WTC11 (cell line): ENCODE measurements at places on chromosomes 16 and 17.

- peak; percentile 61 for DNase-seq
These were observed 13.5 kb downstream of the SPPL2C start for GRCh38 chr17:45857977-45858708.

DNA sequence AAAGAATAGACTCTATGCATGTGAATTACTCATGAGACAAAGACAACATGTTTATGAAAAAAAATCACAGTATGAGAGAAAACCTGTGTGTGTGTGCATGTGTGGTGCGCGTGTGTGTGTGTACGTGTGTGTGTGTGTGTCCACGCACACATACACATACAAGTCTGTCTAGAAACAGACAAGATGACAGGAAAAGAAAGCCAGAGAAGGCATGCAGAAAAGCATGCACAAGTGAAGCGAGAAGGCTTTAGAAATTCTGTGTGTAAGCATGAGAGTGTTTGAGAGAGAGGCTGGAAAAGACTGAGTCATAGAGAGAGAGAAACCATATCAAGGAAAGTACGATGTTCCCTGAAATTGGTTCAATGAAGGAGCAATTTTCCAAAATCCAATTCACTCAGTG lies 566.4 kb upstream of the C16orf82 start:
- DNase-seq: no peak

- DNase-seq: no peak
These were observed 1.7 kb downstream of the ADORA2B start for GRCh38 chr17:15946611-15947120.

DNA sequence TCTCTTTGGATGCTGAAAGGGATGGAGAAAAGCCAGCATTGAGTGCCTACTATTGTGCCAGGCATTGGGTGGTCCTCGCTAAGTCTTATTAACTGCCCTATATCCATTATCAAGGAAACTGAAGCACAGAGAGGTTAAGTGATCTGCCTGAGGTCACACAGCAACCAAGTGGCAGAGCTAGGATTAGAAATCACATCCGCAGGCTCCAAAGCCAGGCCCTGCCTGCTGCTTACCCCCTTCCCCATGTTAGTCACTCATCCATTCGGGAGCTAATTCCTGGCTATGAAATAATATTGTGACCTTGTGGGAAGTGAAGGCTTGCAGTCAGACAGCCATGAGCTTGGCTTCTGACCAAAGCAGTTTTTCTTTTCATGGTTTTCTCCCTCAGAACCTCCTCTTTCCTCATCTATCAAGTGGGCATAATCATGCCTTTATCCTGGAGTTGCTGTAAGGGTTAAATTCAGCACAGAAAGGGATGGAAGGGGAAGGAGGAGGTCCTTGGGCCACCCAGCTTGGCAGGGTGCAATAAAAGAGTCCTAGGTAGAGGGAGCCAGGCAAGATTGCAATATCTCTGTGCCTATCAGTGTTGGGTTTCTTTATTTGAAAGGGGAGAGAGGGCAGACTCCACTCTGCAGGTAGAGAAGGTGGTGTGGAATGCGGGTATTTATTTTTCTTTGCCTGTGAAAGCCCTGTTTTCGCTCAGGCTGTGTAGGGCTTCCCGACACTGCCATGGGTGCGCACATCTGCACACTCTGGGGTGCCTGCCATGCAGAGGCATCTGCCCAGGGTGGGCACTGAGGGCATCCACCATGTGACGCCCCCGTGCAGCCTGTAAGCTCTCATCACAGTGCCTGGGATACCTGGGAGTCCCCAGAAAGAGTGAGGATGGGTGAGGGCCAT lies 11.3 kb downstream of the RAI1 start:
- no peak for DNase-seq

- no peak for DNase-seq
These were observed 193.3 kb downstream of the IRX3 start for GRCh38 chr16:54093281-54093680.

- DNase-seq: no peak
These were observed 76.0 kb downstream of the METRNL start for GRCh38 chr17:83155128-83156121.

- DNase-seq: no peak
These were observed 221.7 kb upstream of the HSBP1 start for GRCh38 chr16:83586036-83586435.

DNA sequence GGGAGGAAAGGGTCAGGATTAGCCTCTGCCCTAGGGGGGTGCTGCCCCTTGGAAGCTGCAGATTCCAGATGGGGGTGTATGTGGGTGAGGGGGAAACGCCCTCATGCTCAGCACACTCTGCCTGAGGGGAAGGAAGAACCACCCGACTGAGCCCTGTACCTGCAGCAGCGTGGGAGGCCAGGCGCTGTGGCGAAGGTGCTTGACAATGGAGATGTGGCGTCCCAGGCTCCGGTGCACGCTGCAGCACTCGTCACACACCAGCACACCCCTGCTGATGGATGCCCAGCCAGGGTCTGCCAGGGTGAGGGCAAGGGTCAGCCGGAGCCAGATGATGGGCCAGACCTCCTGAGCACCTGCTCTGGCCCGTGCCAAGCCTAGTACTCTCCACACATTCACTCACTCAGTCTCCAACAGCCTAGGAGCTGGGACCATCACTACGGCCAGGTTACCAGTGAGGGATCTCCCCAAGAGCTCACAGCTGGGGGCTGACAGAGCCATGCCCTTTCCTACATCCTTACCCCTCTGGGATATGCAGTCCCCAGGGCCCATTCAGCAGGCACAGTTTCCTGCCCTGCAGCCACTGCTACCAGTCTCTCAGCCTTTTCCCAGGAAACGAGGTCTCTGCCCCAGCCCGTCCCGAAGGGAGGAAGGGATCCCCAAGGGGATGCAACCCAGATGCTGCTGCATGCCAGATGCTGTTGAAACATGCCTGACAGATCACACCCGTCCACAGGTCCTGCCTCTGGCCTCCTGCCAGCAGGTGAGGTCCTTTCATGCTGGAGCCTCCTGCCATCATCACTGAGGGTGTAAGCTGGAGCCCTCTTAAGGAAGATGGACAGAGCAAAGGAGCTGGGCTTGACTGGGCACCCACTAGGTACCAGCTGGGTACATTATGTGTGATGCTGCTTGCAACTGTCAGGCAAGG lies 5.9 kb downstream of the GIT1 start:
- no peak for DNase-seq

DNA sequence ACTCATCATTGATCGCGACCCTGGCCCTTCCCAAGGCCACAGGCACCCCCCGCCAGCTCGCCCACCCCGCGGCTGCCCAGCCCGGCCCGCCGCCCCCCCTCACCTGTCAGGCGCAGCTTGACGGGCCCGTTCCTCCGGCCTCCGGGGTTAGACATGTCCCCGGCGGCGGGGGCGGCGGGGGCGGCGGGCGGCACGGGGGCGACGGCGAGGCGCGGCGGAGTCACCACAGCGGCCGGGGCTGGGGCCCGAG lies 456 bp downstream of the SMURF2 start:
- no peak for DNase-seq

- DNase-seq: peak; percentile 50
These were observed 545 bp downstream of the ARHGAP17 start for GRCh38 chr16:25014500-25015147.

- no peak for DNase-seq
These were observed 2.1 kb upstream of the ATP2A1 start for GRCh38 chr16:28876019-28876659.

- no peak for DNase-seq
These were observed 1631.0 kb downstream of the CDH8 start for GRCh38 chr16:60405286-60405685.

DNA sequence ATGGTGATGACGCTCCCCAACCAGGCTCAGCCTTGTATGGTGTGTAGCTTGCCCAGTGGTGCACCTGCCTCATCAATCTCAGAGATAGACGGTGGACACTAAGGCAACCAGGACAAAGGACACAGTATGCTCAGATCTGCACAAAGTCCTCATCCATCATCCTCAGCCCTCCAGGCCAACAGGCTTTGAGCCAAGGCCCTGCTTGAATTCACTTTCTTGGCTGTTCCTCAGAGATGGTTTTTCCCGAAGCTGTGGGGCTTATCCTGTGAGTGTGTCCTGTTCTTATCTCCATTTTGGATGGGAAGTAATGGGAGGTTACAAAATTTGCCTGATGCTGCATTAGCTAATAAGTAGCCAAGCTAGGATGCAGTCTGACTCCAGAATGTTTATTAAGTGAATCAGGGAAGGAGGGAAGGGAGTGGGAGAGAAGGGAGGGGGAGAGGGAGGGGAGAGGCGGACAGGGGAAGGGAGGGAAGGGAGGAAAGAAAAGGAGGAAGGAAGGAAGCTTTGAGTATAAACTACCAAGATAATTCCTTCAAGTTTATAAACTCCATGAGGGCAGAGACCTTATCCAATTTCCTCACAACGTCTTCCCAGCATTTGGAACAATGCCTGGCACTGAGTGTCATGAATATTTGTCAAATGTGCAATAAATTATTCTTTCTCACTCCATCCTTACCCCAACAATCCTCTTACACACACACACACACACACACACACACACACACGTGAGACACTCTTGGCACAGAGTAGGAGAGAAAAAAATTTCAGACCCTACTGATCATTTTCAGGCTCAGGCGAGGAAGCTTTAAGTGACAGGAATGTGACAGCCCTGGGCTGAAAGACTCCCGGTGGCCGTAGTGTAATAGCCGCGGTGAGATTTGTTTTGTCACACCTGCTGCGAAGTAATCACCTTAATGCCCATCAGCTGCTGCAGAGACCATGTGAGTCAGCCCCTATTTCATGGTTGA lies 84.3 kb downstream of the BMERB1 start:
- DNase-seq: no peak

DNA sequence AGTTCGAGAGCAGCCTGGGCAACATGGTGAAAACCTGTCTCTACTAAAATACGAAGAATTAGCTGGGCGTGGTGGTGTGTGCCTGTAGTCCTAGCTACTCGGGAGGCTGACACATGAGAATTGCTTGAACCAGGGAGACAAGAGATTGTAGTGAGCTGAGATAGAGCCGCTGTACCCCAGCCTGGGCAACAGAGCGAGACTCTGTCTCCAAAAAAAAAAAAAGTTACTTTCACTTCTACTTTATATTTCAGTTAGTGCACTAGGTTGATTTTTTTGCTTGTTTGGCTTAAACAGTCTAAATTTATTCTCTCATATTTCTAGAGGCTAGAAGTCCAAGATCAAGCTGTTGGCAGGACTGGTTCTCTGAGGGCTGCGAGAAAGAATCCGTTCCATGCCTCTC lies 13.4 kb downstream of the CCDC102A start:
- no peak for DNase-seq

- DNase-seq: no peak
These were observed 937.7 kb downstream of the CDH8 start for GRCh38 chr16:61098505-61098904.

- DNase-seq: no peak
These were observed 11.0 kb downstream of the NEUROD2 start for GRCh38 chr17:39596543-39597267.

DNA sequence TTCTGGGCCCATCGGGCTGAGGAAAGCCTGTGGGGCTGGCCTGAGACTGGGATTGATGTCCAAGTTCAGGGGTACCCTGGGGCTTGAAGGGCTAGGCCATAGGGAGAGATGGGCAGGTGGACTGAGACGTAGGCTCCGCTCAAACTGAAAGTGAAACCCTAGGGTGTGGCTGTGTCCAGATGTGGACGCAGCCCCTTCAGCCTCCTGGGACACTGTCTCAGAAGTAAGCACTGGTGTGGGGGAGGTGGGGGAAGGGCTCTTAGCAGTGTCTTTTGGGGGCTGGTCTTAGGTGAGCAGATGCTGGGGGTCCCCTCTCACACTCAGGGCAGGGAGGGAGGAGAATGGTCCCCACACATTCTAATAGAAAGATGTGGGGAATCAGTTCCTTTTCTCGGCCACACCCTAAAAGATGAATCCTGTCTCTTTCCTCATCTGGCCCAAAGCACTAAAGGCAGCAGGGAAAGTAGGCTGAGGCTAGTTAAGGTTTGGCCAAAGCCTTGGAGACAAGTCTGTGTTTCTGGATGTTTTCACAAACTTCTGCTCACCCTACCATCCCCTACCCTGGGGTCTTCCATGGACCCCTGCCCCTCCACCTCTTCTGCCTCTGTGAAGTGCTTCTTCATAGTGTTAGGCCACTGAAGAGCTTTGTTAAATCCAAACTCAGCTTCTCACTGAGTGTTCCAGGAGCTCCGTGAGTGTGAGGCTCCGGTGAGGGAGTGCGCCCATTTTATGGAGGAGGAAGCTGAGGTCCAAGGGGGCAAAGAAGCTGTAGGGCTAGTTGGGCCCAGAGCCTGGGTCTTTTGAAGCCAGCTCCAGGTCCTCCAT lies 5.6 kb downstream of the FMNL1 start:
- DNase-seq: no peak

DNA sequence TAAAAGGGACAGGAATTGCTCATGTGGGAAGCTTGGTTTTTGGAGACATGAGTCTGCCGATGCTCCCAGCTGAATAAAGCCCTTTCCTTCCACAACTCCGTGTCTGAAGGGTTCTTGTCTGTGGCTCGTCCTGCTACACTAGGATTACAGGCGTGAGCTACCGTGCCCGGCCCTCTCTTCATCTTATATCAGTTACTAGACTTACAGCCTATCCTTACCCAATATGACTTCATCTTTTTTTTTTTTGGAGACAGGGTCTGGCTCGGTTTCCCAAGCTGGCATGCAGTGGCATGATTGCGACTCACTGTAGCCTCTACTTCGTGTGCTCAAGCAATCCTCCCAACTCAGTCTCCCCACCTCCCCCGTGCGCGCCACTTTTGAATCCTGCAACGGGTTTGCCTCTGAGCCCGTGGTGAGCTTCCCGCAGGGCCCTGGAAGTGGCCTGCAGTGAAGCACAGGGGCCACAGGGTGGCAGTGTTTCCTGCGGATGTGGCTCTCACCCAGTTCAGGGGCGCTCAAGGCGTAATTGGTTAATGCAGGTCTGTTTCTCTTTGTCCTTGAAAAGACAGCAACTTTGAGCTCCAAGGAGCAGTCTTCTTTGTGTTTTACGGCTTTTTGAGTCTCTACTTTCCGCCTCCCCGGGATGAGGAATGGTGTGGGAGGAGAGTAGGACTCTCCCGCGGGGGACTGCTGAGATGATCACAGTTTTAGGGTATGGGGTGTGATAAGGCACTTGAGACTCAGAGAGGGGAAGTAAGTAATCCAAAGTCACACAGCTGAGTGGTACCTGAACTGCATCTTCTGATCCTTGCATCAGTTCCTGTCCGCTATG lies 22.7 kb upstream of the GPRC5B start:
- peak; percentile 88 for DNase-seq

GRCh38 chr17:71166311-71166710 lies 954.5 kb upstream of the SOX9 start:
- DNase-seq: no peak

GRCh38 chr16:55294129-55294528 lies 29.9 kb upstream of the IRX6 start:
- no peak for DNase-seq

GRCh38 chr17:44197980-44198720 lies 1.5 kb downstream of the ATXN7L3 start:
- DNase-seq: no peak
